ENCODE measurements at places on chromosomes 6 and 20.

DNA sequence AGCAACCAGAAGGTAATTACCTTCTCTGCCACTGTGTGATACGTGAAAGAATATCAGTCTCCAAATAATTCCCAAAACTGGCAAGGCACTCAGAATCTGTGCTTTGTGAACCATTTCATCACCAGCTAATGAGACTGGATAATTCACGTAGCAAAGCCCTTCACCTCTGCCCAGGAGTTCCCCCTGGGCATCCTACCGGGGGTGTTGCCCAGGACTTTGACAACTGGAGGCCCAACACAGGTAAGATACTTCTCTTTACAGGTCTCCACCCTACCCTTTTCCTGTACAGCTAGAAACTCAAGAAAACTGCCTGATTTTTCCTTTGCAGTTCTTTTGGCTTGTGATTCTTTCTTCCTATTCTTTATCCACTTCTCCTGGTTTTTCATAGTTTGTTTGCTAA, 2.7 kb upstream of the CD24 start:
- DNase-seq: no peak

- no peak for DNase-seq
Observed at GRCh38 chr6:39495640-39496039, 173.1 kb upstream of the KCNK16 start.

GRCh38 chr20:1823450-1823844, 71.8 kb upstream of the SIRPA start:
- DNase-seq: no peak

DNA sequence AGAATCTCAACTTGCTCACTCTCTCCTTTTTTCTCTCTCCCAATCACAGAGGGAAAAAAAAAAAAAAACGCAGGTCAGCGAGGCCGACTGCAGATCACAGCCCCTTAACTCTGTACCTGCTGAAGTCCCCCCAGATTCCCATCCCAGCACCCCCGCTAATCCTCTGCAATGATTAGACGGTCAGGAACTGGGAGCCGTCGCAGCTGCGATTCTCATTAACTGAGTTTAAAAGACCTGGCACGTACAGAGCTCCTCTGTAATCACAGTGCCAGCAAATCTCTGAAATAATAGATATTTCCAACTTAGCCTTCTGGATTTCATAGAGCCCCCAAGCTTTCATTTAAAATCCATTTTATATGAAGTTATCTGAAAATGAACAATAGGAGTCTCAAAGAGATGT, 84.4 kb downstream of the ANKRD60 start:
- no peak for DNase-seq

GRCh38 chr6:166443166-166443565, 60.4 kb upstream of the MPC1 start:
- DNase-seq: no peak
